ENCODE measurements at places on chromosomes 2 and 18. TPM values are rescaled to one million over a fixed set of nuclear protein-coding genes. Genes with fewer than 3 reads are reported as not detected.
A peak's percentile ranks its signal among the peaks of the same experiment; 100 is the strongest.

DNA sequence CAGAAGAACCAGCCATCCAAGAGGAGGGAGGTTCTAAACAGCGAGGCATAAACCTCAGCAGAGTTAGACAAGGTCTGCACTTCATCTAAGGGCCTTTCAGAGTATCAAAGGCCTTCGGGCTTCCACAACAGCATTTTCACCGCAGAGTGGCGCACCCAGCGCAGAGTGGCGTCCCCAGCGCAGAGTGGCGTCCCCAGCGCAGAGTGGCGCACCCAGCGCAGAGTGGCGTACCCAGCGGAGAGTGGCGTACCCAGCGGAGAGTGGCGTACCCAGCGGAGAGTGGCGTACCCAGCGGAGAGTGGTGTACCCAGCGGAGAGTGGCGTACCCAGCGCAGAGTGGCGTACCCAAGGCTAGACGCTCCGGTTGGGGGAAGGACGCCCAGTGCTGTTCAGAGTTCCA lies 137.9 kb downstream of the ZNF516 start:
- no peak for DNase-seq

DNA sequence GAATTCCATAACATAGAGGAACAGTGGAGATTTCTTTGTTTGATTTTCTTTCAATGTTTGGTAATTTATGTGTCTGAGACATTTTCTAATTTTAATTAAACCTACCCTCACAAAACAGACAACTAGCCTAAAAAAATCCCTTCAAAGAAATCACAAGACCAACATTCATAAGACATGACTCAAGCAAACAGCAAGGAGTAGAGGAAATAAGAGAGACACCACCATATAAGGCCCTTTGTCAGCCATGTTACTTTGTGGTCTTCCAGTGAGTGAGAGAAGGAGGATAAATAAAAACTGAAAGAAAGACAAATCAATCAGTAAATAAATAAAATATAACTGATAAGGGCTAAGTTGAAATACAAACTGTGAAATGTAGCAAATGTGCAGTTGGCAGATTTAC lies 830.8 kb upstream of the SLC39A10 start:
- DNase-seq: no peak

DNA sequence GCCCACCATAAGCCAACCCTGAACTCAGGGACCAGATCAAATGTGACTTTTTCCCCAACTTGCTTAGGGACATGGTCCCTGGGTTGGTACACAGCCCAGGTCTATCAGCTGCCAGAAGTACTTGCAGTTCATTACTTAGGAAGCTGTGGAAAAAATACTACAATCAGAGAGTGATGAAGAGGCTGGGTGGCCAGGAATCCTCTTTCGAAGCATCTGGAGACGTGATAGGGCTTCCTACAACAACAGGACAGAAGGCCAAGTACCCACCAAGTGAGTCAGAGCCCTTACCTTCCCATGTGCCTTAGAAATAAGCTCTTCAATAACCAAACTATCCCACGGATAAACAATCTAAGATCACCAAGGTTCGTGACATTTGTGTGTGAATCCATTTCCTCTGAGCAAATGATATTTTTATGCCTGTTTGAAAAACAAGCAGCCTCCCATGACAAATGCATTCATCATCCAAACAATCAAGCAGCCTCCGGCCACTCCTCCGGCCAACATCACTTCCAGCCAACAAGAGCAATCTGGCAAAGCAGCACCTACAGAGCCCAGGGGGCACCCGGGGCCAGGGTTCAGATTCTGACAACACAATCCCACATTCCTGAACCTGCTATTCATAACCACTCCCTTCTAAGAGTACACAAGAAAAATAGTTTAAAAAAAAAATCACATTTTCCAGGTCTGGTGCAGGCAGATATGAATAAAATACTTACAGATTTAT lies 26.4 kb downstream of the TBC1D8 start:
- peak; percentile 53 for DNase-seq

DNA sequence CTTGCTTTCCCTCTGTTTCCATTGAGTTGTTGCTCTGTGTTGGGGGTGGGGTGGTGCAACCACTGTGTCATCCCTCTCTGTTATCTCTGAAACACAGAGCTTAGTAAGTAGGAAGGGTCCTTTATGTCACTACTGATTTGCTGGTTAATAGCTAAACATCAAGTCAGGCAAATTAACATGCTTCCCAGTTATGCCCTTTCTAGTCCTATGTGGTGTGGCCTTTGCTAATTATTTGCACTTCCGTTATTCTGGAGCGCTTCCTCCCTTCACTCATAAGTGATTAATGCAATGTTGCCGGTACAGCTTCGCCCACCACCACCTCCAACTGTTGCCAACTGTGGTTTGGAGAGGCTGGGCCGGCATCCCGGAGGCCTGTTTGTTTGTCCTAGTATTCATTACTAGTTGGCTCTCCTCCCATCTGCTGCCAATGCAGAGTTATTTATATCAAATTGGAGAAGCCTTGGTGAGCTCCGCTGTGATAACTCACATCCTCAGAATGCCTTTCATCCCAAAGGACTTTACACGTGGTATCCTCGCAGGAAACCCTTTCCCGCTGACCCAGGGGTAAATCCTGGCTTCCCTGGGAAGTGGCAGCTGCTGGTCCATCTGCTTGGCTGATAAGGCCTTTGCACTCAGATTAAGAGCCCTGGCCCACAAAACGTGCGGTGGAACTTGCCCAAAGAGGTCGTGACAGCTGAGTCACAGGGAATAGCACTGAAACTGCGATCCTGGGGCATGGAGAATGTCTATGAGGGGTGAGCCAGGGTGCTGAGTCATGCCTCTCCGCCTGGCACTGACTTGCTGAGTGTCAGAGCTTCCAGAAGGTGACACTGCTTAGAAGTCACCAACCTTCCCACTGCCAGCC lies 72.0 kb upstream of the ZCCHC2 start:
- DNase-seq: peak; percentile 65

DNA sequence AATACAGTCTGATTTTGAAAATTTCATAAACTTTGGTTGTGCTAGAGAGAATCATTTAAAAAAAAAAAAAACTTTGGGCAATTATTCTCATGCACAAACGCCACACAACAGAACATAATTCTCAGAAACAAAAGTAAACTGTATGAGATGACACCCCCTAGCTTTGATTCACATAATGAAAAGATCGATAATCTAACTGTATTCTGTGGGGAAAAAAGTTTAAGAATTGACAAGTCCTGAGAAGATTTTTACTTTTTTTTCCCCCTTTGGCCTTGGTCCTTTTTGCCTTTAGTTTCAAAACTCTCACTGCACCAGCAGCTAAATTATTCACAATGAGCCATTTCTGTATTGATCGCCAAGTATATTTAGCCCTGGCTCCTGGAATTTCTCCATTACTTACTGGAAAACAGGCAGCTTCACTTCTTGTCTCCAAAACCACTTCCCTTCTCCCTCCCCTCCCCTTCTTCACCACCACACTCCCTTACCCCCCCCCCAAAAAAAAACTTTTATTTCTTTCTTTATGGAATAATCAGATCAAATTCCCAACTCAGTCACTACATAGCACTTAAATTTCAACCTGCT lies 2.0 kb downstream of the IKZF2 start:
- DNase-seq: no peak

DNA sequence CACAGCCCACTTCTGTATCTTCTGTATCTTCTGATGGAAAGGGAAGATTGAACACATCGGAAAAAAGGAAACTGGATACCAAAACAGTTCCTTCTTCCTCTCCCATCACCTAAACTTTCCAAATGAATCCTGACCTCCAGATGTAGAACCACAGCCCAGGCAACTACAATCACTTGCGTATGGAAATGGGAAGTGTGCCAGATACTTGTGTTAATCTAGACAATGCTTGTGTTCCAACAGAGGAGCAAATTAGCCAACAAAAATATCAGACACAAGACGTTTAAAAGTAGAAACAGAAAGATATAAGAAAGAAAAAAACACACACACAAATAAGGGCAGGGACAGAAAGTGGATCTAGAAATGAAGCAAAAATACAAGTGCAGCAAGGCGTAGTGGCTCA lies 31.4 kb upstream of the DUSP2 start:
- DNase-seq: no peak

Gene IKZF2
- total RNA-seq: 7.6 TPM

Gene AUP1
- total RNA-seq: 31.4 TPM

DNA sequence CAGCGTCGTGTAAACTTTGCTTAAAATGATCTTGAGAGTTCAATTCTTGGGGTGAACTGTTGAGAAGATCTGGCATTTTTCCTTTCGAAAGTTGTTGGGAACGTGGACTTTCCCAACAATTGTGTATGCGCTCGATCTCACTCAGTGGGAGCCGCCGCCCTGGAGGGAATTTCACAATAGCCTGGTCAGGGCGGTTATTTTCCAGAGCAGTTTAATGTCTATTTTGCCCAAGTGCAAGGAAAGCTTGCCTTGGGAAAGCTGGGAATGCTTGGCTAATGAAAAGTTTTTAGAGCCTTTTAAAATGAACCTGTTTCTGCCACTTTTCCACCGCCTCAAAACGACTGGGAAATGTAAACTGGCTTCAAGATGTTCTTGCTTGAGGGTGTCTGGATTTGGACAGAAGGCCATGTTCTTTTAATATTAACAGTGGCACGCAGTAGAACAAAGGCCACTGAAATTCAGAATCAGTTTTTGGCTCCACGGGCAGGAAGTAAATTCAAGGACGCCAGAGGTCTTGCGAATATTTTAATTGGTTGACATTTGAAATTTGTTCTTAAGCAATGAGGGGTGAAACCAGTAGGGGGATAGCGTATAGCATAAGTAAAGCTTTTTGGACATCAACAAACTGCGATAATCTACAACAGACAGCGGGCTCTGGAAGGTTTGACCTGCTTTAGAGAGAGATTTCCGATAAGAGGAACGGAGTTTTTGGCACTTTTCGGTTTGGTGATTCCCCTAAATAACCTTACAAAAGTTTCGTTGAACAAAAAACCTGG lies 1.2 kb downstream of the CFLAR start:
- no peak for DNase-seq

Gene CD302
- total RNA-seq: 14.2 TPM

- DNase-seq: no peak
Measured at GRCh38 chr2:12612671-12613070, 104.1 kb upstream of the TRIB2 start.

Gene HOXD9
- total RNA-seq: not detected

GRCh38 chr2:114008720-114009119 lies 118.8 kb downstream of the ACTR3 start:
- no peak for DNase-seq

Gene SIGLEC15
- not detected for total RNA-seq

- no peak for DNase-seq
Measured at GRCh38 chr2:60440079-60440766, 113.2 kb downstream of the BCL11A start.

Gene IL1RN
- total RNA-seq: 0.91 TPM

Gene LIMS4
- 2.6 TPM for total RNA-seq

Data from heart right ventricle (tissue), 16 donors.